PC-3 (cell line): ENCODE measurements at places on chromosomes 7 and 10.

- no peak for DNase-seq
These were observed 21.8 kb downstream of the AUTS2 start for GRCh38 chr7:69620063-69620462.

- DNase-seq, result peak; percentile 38
These were observed 37.1 kb upstream of the TOMM7 start for GRCh38 chr7:22859641-22860290.

DNA sequence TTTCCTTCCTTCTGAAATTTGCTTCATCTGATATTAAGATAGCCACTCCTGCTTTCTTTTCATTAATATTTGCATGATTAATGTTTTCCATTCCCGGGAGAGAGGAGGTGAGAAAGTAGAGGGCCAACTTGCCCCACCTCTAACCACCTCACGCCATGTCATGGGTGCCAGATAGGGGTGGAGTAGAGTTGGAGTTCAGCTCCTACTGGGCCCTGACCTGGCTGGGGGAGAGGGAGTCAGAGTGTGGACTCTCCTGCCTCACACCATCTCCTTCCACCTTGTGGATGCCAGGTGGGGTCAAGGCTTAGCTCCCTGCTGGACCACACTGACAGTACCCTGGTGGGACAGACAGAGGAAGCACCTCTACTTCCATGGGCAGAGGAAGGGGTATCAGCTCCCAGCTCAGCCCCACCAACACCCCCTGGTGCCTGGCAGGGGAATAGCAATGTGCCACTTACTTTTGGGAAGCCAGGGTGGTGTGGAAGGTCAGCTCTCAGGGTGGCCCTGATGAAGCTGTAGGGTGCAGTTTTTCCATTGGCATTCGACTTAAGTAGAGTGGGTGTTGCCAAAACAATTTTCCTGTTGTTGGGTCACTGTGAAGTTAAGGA is 28.0 kb downstream of the CHST12 start:
- peak; percentile 50 for DNase-seq

DNA sequence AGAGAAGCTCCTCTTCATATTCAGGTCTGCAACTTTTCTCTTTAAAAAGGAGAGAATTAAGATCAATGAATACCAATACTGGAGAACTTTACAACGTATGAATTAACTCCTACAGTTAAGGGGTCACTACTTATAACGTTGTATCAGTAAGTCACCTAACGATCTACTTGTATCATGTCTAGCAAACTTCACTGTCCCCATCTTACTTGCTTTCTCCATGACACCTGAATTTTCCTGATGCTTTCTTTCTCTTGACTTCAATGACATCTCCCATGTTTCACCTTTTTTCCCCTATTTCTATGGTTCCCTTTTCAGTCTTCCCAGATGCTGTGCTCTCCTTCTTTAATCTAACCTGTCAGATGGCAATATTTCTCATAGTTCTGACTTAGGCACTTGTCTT is 19.6 kb downstream of the NAMPT start:
- DNase-seq, result no peak

DNA sequence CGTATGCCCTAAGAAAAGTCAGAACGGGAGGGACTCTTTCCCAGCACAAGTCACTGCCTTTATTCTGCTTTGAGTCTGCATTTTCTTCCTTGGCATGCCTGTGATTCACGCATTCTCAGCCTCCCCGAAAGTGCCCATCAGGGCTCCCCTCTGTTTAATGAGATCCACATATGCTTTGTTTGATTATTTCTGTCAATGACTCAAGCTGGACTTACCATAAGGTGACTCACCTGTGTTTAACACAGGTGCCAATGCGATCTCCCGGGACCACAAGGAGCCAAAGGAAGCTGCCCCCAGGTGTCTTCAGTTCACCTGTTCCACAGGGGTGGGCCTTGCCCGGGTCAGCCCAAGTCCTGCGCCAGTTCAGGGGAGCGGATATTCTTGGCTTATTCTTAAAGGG is 386.0 kb upstream of the SHH start:
- DNase-seq, result peak; percentile 47

- peak; percentile 75 for DNase-seq
These were observed 86.4 kb downstream of the MYL10 start for GRCh38 chr7:101542527-101543241.

GRCh38 chr7:20287317-20287716 is 43.4 kb upstream of the ITGB8 start:
- no peak for DNase-seq

DNA sequence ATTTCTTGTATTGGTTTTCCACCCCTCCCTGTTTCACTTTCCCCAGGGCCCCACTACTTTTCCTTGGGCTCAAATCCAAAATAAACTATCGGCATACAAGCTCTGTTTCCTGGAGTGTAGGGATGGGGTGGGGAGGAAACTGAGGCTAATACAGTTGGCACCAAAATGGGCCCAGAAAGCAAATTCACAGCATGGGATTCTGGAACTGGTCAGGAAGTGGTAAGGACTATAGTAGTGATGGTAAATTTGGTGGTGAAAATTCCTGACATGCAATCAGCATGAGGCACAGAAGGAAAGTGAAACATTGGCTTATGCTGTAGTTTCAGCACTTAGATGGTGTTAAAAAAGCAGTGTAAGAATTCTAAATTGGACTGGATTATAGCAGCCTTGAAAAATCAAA is 8.7 kb upstream of the SAMD9L start:
- DNase-seq, result no peak

GRCh38 chr7:1512781-1513656 is 8.8 kb upstream of the INTS1 start:
- DNase-seq, result peak; percentile 92

- no peak for DNase-seq
These were observed 167.8 kb upstream of the CXCL12 start for GRCh38 chr10:44552726-44553125.

- DNase-seq, result peak; percentile 59
These were observed 12.5 kb downstream of the SFRP5 start for GRCh38 chr10:97759158-97759887.

DNA sequence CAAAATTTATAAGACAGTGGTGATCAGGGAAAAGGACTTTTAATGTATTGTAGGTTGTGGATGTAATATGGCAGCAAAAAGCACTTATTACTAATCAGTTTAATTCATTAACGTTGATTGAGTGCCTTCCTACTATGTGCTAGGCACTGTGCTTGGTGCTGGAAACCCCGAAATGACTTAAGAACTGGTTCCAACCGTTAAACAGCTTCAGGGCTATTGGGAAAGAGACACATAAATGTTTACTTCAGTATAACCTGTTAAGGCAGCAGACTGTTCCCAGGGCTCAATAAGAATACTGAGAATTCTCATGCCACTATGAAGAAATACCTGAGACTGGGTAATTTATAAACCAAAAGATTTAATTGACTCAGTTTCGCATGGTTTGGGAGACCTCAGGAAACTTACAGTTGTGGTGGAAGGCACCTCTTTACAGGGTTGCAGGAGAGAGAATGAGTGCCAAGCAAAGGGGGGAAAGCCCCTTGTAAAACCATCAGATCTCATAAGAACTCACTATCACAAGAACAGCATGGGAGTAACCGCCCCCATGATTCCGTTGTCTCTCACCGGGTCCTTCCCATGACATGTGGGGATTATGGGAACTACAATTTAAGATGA is 1.1 kb upstream of the SLC25A13 start:
- DNase-seq, result no peak

DNA sequence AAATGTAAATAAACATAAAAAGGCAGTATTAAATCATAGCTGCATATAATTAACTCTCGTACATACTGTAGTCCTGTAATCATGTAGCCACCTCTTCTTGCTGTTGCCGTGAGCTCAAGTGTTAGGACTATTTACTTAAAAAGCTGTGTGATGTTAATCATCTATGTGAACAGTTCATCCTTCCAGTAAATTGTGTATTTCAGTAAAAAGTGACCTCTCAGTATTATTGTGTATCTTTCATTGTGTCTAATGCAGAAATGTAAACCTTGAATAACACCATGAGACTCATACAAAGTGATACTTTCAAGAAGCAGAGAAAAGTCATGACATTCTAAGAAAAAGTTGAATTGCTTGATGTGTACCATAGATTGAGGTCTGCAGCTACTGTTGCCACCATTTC is 38.0 kb downstream of the ADD3 start:
- DNase-seq, result no peak

DNA sequence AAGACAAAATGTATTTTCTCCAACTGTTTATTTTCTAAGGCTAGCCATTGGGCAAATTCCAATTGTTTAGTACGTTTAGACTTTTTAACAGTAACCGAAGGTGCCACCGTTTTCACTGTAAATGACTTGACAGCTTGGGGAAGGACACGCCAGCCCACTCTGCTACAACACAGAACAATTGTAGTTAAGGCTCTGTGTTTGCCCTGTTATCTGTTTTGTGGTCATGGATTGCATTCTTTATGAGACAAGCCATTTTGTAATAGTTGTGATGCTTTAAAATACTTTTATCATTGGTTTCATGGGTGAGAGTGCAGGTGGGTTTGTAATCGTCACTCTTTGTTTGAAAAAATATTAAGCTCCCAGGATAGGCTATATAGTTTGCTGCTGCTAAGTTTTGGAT is 6.6 kb upstream of the PITRM1 start:
- no peak for DNase-seq

DNA sequence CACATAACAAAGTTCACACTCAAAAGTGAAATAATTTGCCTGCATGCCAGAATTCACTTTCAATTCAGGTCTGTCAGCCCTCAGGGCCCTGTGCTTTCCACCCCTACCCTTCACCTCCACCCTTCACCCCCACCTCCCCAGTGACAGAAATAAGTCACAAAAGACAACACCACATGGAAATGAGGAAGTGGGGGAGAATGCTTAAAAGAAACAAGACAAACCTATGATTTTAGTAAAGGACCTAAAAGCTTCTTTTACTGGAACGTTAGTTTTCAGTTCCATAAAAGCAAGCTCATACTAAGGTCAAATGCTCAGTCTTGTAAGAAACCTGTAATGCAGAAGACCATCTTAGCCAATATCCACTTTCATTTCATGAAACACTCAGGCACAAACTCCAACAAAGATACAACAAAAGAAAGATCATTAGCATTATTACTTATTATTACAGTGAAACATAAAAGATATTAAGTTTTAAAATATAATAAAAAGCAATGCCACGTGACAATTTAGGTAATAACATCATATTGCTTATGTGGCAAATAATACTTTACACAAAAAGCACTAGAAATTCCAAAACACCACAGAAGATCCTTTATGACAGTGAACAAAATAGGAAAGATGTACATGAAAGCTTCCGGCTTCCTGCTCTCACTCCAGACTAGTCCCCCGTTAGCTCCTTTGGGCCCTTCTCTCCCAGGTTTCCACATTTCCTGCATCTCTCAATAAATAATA is 112.1 kb downstream of the LMBR1 start:
- DNase-seq, result no peak

DNA sequence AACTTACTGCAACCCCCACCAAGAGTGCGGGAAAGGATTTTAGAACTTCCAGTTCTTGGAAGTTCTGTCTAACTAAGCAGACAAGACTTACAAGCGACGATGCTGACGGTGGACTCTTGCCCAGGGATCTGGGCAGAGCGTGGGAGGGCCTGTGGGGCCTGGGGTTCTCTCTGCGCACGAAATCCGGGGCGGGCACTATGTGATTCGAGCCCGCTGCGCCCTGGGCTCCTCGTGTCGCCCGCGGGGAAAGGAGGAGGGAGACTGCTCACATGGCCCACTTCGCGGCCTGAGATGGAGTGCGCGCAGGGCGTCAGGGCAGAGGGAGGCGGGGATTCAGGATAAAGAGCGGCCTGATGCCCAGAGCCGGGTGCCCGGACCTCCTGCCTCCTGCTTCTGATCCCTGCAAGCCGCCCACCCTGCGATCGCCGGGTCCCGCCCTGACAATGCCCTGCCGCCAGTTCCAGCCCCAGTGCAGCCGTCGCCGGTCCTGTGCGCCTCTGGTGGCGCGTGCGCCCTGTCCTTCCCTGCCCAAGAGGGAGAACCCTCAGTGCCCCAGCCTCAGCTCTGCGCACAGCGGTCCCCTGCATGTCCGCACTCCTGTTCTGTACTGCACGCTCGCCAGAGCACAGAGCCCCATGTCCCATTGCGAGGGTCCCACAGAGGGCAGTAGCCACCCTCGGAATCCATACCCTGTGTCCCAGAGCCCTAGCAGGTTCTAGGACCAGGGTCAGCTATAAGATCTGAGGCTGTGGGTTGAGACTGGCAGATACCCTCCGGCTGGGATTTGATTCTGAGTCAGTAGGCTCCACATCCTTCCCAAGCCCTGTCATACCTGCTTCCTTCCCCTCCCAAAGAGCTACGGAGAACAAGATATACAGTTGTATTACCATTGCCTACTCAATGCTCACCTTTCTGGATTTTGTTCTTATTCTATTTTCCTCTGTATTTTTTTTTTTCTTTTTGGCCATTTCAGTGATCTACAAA is 99.4 kb upstream of the TMEM106B start:
- DNase-seq, result no peak

- no peak for DNase-seq
These were observed 139.3 kb downstream of the ELAPOR2 start for GRCh38 chr7:86920154-86920553.

DNA sequence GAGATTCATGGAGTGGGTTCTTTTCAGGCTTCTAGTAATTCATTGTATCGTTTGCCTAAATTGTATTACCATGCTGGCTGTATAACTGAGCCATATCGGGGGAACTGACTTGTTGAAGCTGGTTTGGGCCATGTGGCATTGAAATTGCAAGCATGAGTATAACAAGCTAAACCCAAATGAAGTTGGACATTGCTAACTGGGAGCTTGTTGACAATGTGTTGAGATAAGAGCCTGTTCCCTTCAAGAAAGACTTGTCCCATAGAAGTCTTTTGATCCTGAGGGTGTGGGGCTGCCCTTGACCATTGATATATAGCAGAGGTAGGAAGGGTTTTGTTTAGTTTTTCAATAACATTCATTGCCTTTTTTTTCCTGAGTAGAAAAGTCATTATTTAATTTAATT is 156.0 kb downstream of the VTI1A start:
- no peak for DNase-seq

GRCh38 chr7:67301667-67302066 is 305.0 kb downstream of the TYW1 start:
- no peak for DNase-seq

DNA sequence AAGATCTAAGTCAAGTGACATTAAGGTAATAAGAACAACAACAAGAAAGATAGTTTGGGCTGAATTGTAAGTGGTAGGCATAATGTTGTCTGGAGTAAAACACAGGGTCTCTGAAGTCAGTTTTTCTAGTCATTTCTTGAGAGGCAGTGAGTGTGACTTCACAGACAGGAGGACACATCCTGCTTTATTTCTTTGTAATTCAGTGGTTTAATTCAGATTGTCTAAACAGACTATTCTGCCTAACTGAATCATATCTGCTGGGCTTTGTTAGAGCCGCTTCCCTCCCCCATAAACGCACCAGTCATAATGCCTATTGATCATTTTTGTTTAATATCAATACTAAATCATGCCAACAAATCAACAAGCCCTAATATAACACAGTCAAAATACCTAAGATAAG is 46.8 kb downstream of the AGK start:
- no peak for DNase-seq
